Fibroblast of lung (primary cell): ENCODE measurements at places on chromosomes 4 and X. TPM values are rescaled to one million over a fixed set of nuclear protein-coding genes. Genes with fewer than 3 reads are reported as not detected.
A peak's percentile ranks its signal among the peaks of the same experiment; 100 is the strongest.

GRCh38 chr4:154314248-154314647 lies 177.4 kb downstream of the DCHS2 start:
- DNase-seq, result peak; percentile 34

DNA sequence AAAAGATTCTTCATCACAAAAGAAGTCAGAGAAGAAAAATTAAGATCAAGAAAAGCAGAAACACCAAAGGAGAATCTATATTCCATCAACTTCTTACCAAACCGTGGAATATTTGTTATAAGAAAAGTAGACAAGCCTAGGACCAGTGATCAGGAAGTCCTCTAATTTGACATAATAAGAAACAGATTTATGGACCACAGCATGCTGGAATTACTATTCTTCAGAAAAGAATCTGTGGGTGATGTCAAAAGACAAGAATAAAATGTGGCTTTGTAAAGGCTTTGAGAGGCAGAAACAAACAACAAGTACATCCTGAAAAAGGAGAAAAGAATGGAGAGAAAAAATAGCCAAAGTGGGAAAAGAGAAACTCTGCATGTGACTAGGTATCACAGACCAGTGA lies 123.3 kb downstream of the SLC10A7 start:
- DNase-seq, result no peak

- no peak for DNase-seq
Observed at GRCh38 chr4:74291471-74291870, 16.8 kb upstream of the EPGN start.

Gene IL21
- total RNA-seq, result not detected in 2 replicates

DNA sequence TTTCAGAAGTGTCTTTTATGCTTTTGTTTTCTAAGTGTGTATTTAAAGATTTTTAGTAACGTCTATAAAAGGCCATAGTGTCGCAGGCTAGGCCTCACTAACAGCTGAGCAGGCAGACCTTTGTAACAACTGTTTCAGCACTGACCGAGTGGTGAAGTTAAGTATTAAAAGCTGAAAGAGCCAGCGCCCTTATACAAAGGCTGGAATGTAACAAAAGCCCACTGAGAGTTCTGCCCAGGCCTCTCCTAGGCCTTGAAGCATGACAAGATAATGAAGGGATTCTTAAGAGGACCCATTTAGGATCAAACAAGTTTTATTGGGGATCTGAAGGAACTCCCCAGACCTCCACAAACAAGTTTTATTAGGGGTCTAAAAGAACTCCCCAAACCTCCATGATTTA lies 722.5 kb upstream of the PRKX start:
- no peak for DNase-seq

DNA sequence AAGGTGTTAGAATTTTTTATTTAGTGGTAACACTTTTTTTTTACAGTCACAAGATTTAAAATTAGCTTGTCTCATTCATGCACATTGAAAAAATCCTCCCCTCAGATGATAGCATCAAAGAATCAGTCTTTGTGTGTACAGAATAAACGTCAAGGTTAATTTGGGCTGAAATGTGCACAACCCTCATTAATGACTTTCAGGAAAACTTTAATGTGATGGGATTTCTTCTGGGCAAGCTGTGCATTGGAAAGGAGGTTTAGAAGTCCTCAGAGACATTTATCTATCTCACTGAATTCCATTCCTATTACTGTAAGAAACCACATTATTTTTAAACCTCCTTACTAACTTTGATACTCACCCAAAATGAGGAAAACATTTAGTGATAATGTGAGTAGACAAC lies 88.2 kb upstream of the TECRL start:
- DNase-seq, result no peak
